ENCODE measurements at places on chromosomes 5 and 9.
A peak's percentile ranks its signal among the peaks of the same experiment; 100 is the strongest.

DNA sequence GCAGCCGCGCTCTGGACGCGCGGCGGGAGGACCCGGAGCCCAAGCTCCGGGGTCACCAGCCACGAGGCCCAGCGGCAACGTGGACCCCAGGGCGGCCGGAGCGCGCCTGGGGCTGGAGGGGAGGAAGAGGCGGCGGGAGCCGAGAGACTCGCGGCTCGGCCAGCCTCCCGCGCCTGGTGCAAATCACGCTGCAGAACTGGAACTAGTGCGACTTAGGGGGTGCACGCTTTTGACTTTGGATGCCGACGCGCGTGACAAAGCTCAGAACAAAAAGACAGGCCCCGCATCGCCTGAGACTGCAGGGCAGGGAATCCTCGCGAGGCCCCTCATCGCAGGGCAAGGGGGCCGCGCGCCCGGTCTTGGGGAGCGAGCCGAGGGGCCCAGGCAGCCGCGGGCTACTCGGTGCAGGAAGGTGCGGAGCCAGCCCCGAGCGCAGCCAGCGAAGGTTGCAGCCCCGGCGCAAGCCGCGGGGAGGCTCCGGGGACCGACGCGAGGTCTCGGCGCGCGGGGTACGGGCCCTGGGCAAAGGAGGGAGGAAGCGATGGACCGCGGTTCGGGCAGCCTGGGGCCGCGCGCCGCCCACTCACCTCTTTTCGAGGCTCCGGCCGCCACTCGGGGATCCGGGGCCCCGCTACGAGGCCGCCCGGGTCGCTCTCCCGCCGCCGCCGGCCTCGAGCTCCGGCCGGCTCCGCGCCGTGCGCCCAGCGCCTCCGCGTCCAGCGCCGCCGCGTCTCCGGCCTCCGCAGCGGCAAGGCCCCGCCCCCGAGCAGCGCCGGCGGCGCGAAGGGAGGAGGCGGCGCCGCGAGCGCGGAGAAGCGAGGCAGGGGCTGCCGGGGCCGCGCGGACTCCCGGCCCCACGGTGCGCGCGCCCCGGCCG is at the start of gene GOLM1:
TSS of gene GOLM1 (minus strand) at position 735 of the 877 bp plus-strand sequence. CDS start 20,238 bp downstream, outside the sequence.
- DNase-seq: peak; percentile 48

- no peak for DNase-seq
Measured at GRCh38 chr9:2267181-2267745, 252.1 kb downstream of the SMARCA2 start.

DNA sequence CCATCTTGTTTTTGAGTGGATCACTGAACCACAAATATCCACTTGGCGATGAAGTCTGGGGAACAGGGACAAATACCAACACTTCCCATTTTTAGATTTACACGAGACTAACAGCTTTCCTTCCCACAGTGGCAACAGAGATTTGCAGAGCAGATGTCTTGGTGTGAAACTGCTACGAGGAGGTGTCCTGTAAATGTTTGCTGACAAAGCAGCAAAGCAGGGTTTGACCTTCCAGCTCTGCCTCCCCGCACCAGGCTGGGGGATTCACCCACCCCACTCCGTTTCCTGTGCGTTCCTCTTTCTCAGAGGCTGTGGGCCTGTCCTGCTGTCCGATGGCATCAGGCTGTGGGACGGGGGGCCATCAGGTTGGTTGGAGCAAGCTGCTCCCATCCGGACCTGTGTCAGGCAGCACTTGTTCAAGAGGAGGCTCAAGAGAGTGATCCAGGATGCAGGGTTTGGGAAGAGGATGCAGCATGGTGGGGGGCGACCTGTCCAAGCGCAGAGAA is 693 bp upstream of the RGS3 start:
- no peak for DNase-seq

DNA sequence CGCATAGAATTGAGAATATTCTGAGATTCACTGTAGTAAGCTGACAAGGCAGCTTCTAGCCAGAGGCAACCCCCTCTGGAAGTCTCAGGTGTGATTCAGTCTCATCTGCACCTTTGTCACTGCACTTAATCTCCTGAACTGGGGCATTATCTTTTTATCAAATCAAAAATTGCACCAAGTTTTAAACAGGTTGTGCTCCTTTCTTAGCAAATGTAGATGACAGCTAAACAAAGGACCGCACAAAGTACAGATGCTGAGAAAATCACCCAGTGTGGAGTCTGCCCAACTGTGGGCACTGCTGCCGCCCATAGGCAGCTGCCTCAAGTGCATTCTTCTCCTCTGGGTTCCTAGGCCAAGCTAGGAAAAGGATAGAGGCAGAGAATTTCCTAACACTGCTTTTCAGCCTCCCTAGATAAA is 51.1 kb downstream of the STARD4 start:
- peak; percentile 48 for DNase-seq

DNA sequence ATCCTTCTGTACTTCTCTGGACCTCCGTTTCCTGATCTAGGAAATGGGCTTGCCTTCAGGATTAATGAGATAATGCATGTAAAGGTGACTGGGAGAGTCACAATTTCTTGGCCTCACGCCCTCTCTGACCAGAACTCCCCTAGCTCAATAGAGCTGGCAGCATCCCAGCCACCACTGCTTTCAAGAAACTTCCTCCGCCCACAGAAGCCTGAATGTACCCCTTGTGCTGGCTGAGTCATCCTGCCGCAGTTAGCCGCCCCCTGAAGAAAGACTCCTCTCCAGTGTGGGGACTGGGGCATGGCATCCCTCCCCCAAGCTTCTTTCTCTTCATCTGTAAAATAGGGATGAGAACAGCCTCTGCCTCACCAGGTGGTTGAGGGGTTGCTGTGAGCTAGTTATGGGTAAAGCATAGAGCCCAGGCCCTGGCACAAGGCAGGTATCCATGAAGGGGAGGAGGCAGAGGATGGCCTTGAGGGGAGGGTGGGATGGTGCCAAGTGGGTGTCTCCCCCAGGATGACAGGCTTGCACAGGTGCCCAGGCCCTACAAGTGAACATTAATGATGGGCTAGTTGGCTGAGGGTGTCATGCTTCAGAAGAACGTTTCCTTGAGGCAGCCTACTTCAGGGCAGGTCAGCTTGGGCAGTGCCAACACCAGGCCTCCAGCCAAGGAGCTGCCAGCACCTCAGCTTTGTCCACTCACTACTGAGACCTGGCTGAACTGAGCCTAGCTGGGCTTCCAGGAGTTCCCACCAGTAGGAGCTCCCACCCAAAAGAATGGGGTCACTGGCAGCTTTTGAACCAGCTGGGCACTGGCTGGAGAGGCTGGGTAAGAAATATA is 3.4 kb downstream of the PDLIM4 start:
- no peak for DNase-seq

DNA sequence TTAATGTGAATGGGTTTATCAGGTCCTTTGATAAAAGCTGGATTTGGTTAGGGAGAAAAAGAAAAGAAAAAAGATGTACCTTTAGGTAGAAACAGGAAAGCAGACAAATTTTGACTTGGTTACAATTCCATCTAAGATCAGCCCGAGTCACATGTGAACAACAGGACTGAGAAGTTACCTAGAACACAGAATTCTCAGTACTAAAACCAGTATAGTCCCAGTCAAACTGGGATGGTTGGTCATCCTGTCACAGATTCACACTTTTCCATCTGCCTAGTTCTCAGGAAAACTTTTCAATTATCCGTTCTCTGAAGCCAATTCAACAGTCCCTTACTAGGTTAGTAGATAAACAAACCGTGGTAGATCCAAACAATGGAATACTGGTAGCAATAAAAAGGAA is 190.3 kb upstream of the PTGER4 start:
- DNase-seq: no peak

GRCh38 chr5:28779161-28779754 is 1740.9 kb upstream of the CDH9 start:
- DNase-seq: peak; percentile 88

GRCh38 chr9:38153152-38153909 is 84.3 kb upstream of the SHB start:
- no peak for DNase-seq

DNA sequence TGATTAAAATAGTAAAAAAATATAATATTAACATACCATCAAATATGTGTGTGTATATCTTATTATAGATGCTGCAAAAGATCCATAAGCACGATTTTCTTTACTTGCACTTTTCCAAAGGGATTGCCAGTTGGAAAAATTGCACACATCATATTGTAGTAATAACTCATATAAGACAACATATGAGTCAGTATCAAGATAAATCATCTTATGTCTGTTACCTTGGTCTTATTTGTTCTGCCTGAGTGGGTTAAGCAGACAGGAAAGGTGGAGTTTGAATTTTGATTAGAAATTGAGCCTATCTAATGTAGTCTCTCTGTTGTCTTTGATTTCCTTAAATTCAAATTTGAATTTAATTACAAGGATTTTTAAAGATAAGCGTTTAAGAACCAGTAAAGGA is 24.6 kb downstream of the LYSMD3 start:
- DNase-seq: no peak

DNA sequence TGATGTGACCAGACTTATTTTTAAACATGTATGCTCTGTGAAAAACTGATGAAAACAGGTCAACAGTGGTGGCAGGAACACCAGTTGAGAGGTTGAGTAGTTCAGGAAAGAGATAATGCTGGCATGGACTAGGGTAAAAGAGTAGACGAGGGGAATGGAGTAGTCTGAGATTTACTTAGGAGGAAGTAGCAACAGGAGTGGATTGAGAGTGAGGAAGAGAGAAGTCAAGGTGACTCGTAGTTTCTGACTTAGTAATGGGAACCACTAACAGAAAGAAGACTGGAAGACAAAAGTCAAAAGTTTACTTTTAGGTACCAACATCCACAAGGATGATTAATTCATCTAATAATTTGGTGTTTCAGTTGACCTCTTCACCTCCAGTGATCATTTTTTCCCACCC is 3.6 kb downstream of the SRA1 start:
- no peak for DNase-seq

DNA sequence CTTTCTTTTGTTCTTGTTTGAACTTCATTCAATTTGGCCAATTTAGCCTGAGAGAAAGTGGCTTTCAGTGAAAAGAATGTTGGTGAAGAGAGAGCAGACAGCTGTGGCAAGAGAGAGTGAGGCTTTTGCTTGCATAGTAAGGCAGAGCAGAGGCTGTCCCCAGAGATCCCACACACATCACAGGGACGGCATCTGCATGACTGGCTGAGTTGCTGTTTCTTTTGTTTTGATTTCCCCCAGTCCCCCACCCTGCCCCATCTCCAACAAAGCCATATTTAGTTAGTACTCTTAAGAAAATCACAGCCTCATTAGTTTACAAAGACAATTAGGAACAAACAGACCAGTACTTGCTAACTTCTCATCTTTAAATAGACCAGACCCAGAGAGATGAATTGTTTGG is 363.9 kb upstream of the SEMA6A start:
- DNase-seq: no peak

DNA sequence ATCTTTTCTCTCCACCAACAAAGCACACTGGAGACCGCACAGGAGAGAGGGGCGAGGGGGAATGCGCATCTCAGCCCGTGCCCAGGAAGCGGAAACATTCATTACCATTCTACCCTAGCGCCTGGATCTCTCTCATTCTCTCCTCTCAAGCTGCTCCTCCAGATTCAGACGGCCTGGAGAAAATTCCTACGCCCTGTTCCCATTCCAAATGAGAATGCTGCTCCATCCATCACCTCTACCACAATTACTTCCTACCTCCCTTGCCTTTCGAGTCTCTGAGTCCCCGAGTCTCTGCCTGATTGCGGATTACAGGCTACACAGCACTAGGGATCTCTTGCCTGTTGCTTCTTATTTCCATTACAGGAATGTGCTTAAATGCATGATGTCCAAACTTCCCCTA is 6.7 kb downstream of the DDX31 start:
- no peak for DNase-seq

- DNase-seq: no peak
Measured at GRCh38 chr5:159385536-159385935, 55.2 kb upstream of the IL12B start.

DNA sequence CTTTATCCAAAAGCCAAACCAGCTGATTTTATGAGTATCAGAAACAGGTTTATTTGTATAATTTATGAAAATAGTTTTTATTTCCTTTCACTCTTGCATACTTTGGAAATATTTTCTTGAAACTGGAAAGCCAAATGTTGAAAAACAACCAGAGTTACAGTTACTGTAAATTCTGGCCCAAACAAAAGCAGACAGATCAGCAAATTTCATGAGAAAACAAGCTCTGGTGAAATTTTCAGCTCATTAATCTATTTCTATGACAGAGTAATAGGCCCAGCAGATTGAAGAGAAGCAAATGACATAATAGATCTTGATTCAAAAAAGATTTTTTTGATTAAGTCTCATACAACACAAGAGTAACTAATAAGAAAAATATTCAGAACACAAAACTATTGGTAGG is 182.7 kb downstream of the ENC1 start:
- no peak for DNase-seq

GRCh38 chr5:146909255-146910068 is 30.9 kb upstream of the PPP2R2B start:
- no peak for DNase-seq

DNA sequence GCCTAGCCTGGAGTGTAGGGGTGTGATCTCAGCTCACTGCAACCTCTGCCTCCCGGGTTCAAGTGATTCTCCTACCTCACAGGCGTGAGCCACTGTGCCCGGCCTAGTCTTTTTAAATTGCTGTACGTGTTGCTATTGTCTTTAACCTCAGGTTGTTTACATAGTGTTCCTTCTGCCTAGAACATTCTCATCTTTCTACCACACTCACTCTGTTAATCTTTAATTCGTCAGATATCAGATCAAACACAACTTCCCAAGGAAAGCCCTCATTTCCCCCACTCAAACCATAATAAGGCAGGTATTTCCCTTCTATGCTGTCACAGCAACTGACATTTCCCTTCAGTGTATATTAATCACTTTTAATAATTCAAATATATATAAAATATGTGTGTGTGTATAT is 1310.0 kb upstream of the C9orf72 start:
- DNase-seq: no peak

DNA sequence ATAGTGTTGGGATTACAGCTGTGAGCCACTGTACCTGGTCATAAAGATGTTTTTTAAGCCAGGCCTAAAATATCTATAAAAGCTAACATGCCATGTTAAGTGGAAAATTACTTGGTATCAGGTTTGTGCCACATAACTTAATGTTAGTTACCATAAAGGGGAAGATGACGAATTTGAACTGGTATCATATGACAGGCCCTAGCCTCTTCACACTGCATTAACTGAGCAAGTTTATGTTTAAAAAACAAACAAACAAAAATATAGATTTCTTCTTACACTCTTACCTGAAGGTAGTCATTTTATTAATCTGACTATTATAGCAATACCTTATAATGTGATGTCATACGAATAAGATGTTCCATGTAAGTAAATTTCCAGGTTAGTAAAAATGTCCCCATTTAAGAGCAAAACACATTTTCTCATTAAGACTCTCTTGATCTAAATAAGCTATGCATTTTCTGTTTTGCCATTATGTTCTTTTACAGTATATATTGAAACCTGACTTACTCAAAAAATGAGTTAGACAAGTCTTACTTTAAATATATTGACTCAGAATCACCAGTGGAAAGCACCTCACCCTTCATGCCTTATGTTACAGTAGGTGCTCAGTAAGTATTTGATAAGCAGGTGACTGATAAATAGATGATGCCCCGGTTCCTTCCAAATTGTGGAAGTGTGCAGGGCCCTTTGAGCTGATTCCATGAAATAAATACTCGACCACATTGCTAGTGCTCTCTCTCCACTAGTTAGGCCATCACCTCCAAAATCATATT is 125.4 kb downstream of the CDC42SE2 start:
- DNase-seq: no peak

- DNase-seq: no peak
Measured at GRCh38 chr5:62082370-62082801, 223.6 kb upstream of the KIF2A start.
